ENCODE measurements at places on chromosomes 11 and 22.

DNA sequence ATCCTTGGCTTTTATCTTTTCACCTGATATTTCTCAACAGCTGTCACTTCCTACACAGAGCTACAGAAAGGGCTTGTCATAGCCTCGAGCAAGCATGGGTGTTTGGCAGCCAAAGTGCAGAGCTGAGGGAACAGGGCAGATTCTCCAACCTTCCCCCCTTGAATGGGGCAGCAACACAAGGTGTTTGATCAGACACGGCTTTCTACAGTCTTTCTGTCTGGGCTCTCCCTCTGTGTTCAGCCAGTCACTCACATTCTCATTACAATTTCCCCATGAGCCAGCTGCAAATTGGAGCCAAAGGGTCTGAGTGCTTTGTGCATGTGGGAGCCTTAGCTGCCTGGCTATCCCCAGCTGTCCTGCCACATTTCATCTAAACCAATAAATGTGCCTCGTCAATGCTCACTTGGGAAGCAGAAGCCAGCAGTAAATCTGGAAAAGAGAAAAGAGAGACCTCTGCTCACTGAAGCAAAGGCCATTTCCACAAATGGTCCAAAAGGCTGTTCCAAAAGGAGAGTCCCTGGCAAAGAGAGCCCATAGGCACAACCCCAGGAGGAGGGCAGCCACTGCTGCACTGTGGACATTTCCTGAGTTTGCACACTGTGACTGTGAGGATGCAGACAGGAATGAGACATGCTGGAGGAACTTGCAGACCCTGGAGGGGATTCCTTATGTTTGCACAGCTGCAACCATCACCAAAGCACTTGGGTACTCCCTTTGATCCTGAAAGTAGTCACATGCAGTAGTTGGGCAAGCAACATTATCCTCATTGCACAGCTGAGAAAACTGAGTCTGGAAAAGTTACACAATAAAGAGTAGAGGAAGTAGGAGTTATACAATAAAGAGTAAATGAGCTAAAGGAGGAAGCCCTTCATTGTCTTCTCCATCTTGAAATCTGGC, 186.8 kb downstream of the FAM181B start:
- no peaks in the 10 kb centered on the region for H3K4me1 ChIP-seq
- H3K27me3 ChIP-seq: no peaks in the 10 kb centered on the region
- no peaks in the 10 kb centered on the region for H3K36me3 ChIP-seq

DNA sequence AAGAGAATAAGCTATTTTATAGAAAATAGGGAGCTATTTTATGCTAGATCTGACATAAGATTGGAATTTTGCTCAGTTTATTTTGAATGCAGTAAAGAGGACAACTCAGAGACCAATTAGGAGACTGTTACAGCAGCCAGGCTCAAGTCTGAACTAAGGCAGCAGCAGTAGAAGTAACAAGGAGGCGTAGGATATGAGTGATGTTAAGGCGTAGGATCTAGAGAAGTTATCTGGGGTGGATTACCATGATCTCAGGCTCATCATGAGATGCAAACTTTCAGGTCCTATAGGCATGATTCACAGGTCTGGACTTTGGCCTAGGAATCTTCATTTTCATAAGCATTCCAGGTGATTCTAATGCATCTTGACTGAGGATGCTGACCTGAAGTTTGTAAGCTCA, 108.9 kb upstream of the BLID start:
- no peak for DNase-seq
- H3K27me3 ChIP-seq: no peaks in the 10 kb centered on the region
- H3K27ac ChIP-seq: no peak overlapping the region
- no peak overlapping the region for H3K4me3 ChIP-seq

- H3K27ac ChIP-seq: no peak overlapping the region
- no peak for DNase-seq
- H3K36me3 ChIP-seq: no peaks in the 10 kb centered on the region
- no peaks in the 10 kb centered on the region for H3K4me1 ChIP-seq
- H3K4me3 ChIP-seq: no peak overlapping the region
Measured at GRCh38 chr11:76336597-76336996, 44.3 kb downstream of the THAP12 start.

GRCh38 chr11:118010738-118011461, 24.7 kb downstream of the IL10RA start:
- H3K27ac ChIP-seq: no peak overlapping the region
- DNase-seq: no peak
- H3K36me3 ChIP-seq: no peaks in the 10 kb centered on the region

- H3K27me3 ChIP-seq: no peaks in the 10 kb centered on the region
- H3K4me1 ChIP-seq: peaks cover 15% of the 10 kb centered on the region
- no peaks in the 10 kb centered on the region for H3K36me3 ChIP-seq
- H3K27ac ChIP-seq: peak overlapping the region; percentile 80
- peak overlapping the region; percentile 41 for H3K4me3 ChIP-seq
Measured at GRCh38 chr22:17570851-17571631, 7.7 kb downstream of the SLC25A18 start.

GRCh38 chr11:60498399-60498798, 5.8 kb downstream of the MS4A12 start:
- H3K4me3 ChIP-seq: no peak overlapping the region
- no peaks in the 10 kb centered on the region for H3K4me1 ChIP-seq
- H3K36me3 ChIP-seq: no peaks in the 10 kb centered on the region
- H3K27me3 ChIP-seq: peaks cover 2% of the 10 kb centered on the region

DNA sequence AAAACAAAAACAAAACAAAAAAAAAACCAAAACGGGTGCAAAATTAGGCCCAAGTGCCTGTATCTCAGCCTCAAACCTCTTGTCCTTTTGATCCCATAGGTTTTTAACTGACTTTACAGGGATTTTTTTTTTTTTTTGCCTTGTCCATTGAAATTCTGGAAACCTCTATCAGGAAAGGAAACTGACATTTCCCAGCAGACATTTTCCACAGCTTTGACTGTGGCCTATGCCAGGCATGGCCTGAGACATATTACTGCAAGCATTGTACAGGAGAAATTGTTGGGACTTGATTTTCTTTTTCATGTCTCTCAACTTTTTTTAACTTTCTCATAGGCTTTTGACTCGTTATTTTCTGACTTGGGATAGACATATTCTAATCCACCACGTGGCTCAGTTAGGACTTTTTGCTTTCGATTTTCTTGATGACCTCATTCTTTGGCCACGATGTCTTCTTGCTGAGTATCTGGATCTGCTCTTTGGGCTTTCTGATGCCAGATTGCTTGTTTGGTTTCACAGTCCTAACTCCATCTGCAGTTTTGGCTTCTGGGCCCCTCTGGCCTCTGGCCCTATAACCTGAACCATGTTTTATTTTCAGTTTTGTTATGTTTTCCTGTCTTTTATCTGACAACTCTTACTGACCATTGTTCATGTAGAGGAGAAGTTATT, 336.1 kb upstream of the C11orf87 start:
- H3K36me3 ChIP-seq: no peaks in the 10 kb centered on the region
- H3K27me3 ChIP-seq: no peaks in the 10 kb centered on the region
- H3K27ac ChIP-seq: no peak overlapping the region
- no peaks in the 10 kb centered on the region for H3K4me1 ChIP-seq
- no peak for DNase-seq

GRCh38 chr22:46761539-46762237, 762 bp upstream of the TBC1D22A start:
- DNase-seq: no peak
- H3K4me3 ChIP-seq: peak overlapping the region; percentile 69
- H3K4me1 ChIP-seq: peaks cover 26% of the 10 kb centered on the region
- peaks cover 2% of the 10 kb centered on the region for H3K36me3 ChIP-seq
- H3K27ac ChIP-seq: peak overlapping the region; percentile 94

- no peak for DNase-seq
- H3K27ac ChIP-seq: no peak overlapping the region
- H3K27me3 ChIP-seq: no peaks in the 10 kb centered on the region
- H3K36me3 ChIP-seq: no peaks in the 10 kb centered on the region
- H3K4me1 ChIP-seq: no peaks in the 10 kb centered on the region
Measured at GRCh38 chr11:119720311-119720913, 8.6 kb downstream of the NECTIN1 start.
